RCC 7860 (cell line): ENCODE measurements at places on chromosomes 5 and 9.

DNA sequence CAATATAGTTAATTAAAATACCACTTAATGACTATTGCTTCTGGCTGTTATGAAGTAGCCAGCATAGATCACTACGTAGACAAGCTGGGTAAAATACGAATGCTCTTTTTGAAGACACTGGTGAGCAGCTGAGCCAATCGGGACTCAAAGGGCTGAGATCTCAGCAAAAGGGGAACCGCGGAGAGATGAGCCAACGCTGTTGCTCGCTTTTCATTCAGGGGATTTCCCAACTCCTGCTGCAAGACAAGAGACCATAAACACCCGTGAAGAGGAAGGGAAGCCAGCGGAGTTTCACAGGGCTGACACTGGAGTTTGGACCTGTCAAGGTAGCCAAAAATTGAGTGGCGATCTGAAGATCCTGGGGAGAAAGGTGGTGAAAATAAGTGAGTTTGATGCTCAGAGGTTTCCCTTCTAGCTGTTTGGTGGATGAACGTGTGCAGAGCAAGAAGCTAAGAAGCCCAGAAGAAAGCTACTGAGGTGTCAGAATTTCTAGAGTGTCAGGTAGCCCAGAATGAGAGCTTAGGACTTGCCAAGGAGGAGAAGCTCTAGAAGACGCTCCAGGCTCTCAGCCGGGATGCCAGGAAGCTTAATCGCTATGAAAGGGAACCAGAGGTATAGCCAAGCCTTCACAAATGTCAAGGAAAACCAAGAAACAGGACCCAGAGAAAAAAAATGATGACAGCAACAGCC lies 79.6 kb upstream of the RNU6ATAC start:
- DNase-seq: no peak

GRCh38 chr9:96137671-96138429 lies 164.1 kb downstream of the HSD17B3 start:
- DNase-seq: no peak

DNA sequence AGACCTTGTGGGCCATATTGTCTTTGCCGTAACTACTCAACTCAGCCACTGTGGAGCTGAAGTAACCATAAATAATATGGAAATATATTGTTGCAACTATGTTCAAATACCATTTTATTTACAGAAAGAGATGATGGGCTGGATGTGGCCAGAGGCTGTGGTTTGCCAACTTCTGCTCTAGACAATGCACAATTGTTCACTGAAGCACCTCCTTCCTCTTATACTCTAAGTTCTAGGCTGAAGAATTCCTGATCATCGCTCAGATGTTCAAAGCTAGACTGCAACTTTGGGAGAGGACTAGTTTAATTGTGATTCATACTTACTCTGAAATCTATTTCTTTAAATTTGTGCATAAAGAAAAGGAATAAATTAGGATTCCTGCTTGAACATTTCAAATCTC lies 245.0 kb downstream of the TAF11L14 start:
- DNase-seq: no peak

DNA sequence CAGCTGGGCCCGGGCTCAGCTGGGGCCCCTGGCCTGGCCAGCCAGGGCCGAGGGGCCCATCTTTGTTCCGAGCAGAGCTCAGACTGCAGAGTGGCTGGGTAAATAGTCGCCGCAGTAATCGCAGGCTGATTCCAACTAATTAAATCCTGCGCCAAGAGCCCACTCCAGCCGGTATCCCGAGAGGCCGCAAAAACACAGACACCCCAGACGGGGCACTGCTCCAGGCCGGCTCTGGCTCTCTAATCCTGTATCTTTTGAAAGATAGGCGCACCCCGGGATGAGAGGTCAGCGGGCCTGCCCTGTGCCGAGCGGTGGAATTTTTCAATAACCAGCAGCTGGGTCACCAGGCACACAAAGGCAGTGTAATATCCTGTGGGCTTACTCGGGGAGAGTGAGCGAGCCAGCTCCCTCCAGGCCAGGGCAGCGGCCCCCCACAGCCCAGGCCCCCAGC lies 57.7 kb downstream of the LMX1B start:
- no peak for DNase-seq

- peak; percentile 83 for DNase-seq
Measured at GRCh38 chr9:94672811-94673487, 33.6 kb upstream of the FBP1 start.

GRCh38 chr5:55234121-55234700 lies 803 bp upstream of the CCNO start:
- peak; percentile 34 for DNase-seq

DNA sequence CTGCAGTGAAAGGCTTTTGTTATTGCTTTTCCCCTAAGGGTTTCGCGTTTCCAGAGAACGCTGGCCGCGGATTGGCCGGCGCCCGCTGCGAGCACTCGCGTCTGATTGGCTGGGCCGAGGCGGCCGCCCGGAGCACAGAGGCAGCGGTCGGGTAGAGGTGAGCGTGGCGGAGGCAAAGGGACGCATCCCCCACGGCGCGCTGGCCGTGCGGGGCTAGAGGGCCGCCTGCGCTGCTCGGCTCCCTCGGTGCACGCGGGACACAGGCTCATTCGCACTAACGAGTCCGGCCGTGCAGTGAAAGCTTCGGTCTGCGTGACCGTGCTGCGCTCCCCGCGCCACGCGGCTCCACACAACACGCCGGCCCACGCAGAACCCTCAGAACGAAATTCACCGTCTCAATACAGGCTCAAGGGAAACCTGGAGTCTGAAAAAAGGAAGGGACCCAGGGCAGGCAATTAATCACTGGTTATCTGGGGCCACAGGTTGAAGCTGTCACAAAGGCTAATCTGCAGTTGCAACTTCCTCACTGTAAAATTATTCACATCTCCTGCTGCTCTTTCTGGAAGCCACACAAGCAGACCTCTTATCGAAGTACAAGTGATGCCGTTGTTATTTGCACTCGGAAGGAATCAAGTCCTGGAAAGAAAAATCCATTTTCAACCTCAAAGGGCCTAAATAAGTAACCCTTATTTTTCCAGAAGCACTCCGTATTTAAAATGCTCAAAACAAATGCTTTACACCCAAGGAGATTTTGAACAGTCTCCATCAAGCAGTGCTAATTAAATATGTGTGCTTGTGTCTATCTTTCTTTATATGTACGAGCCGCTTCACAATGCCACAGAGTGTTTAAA lies 94.6 kb downstream of the ZNF608 start:
- peak; percentile 65 for DNase-seq

DNA sequence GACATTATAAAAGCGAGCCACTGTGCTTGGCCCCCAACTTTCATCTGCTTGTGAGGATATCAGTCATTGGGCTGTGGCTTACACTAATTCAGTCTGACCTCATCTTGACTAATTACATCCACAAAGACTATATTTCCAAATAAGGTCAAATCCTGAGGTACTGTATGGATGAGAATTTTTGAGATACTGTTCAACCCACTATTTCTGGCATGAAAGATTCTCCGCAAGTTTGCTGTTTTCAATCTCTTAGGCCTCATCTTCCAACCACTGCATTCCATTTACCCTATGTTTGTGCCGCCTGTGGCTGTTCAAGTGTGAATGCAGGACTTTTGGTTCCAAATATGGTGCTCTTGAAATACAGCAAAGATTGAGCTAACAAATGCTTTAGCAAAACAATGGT lies 400.9 kb upstream of the SGCD start:
- peak; percentile 6 for DNase-seq

- no peak for DNase-seq
Measured at GRCh38 chr5:93791518-93791972, 50.1 kb upstream of the POU5F2 start.

GRCh38 chr9:76115982-76116646 lies 225.6 kb downstream of the PCSK5 start:
- DNase-seq: no peak

GRCh38 chr5:88248743-88249540 lies 19.7 kb downstream of the TMEM161B start:
- no peak for DNase-seq

- DNase-seq: no peak
Measured at GRCh38 chr9:106019039-106019680, 324.8 kb downstream of the TMEM38B start.

GRCh38 chr9:137648396-137648795 lies 29.6 kb downstream of the EHMT1 start:
- DNase-seq: no peak

- DNase-seq: no peak
Measured at GRCh38 chr5:94397508-94397907, 220.9 kb downstream of the KIAA0825 start.

- DNase-seq: peak; percentile 96
Measured at GRCh38 chr5:177456976-177457851, 10.6 kb downstream of the PRR7 start.

GRCh38 chr9:19185191-19185590 lies 45.3 kb upstream of the DENND4C start:
- no peak for DNase-seq

GRCh38 chr9:31597977-31598376 lies 786.5 kb upstream of the ACO1 start:
- DNase-seq: peak; percentile 87

- no peak for DNase-seq
Measured at GRCh38 chr5:109719978-109720377, 30.3 kb downstream of the MAN2A1 start.

DNA sequence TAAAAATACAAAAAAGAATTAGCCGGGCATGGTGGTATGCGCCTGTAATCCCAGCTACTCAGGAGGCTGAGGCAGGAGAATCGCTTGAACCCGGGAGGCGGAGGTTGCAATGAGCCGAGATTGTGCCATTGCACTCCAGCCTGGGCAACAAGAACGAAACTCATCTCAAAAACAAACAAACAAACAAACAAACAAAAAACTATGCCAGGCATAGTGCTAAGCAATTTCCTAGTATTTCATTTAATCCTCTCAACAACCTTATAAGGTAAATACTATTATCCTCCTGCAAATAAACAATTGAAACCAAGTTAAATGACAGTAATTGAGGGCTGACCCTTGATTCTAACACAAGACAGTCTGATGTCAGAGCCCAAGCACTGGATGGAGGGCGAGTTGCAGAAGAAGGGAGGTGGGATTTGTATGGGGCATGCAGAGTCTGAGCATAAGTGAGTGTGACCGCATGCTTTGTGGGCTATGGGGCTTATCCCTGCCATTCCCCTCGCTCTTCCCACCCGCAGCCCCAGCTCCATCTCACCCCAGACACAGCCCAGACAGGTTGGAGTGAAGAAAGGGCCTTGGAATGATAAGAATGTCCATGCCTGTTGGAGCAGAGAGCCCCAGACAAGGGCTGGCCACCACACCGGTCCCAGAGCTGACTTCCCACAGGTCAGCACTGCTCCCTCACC lies 24.3 kb upstream of the RPS14 start:
- peak; percentile 100 for DNase-seq

- no peak for DNase-seq
Measured at GRCh38 chr5:63053019-63053638, 474.5 kb downstream of the LRRC70 start.

- no peak for DNase-seq
Measured at GRCh38 chr5:42919600-42919999, 107.9 kb upstream of the SELENOP start.

DNA sequence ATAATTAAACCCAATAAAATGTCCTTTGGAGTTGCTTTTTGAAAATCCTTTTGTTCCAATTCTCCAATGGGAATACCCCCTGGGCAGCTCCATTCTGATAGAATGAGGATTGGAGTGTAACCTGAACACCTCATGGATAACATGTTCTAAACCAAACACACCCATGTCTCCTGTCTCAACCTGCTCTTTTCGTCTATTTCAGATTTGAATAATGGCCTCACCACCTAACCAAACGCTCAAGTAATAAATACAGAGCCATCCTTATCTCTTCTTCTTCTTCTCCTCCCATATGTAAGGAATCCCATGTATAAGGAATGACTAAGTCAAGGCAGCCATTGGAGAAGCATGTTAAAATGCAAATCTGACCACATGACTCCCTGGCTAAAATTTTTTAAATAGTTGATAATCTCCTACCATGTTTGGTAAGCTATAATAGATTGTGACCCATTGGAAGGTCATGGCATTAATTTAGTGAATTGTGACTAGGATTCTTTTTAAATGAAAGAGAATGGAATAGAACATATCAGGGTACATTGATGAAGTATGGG lies 26.0 kb downstream of the ELL2 start:
- DNase-seq: no peak

DNA sequence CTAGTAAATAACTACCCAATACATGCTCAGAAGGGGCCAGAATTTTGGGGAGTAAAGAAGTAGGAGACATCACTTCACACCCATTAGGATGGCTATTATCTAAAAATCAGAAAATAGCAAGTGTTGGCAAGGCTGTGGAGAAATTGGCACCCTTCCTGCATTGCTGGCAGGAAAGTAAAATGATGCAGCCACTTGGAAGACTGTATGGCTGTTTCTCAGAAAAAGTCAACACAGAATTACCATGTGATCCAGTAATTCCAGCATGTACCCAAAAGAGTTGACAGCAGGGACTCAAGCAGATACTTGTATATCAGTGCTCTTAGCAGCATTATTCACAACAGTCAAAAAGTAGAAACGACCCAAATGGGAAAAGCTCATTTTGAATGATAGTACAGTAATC lies 107.6 kb downstream of the APBA1 start:
- no peak for DNase-seq

DNA sequence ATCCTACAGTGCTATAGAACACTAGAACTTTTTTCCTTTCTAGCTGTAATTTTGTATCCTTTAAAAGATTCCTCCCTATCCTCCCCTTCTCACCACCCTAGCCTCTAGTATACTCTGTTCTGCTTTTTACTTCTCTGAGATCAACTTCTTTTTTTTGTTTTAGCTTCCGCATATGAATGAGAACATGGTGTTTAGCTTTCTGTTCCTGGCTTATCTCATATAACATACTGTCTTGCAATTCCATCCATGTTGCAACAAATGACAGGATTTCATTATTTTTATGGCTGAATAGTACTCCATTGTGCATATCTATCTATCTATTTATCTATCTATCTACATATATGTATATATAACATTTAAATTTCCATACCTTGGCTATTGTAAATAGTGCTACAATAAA lies 126.0 kb upstream of the MAN2A1 start:
- no peak for DNase-seq

- DNase-seq: no peak
Measured at GRCh38 chr5:91106842-91107511, 276.1 kb downstream of the ARRDC3 start.

DNA sequence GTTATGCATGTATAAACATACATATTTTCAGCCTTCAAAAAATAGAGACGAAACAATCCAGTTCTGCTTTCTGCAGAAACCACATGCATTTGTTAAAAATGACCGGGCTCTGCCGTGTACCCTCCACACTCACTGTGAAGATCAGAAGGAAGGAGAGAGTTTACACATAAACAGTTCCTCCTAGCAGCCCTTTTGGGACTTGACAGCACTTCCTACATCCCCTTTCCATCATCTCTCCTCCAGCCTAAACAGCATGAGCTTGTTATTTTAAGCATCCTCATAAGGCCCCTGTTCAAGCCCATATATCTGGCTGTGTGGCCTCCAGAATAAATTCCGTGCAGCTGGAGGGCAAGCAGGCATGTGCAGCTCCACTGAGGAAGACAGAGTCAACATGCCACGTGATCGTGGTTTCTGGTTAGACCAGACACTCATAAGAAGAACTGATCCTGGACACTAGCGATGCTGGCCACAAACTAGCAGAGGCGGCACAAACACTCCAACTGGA lies 42.2 kb downstream of the NIPAL4 start:
- DNase-seq: no peak

DNA sequence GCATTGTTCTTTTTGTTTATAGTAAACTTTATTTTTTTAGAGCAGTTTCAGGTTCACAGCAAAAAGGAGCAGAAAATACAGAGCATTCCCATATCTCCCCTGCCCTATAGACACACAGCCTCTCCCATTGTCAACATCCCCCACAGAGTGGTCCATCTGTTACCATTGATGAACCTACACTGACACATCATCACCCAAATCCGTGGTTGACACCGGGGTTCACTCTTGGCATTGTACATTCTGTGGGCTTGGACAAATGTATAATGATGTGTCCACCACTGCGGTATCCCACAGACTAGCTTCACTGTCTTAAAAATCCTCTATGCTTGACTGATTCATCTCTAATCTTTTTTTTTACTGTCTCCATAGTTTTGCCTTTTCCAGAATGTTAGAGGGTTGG lies 120.7 kb upstream of the SPATA31C2 start:
- DNase-seq: peak; percentile 20
